ENCODE measurements at places on chromosomes 5 and 9.

DNA sequence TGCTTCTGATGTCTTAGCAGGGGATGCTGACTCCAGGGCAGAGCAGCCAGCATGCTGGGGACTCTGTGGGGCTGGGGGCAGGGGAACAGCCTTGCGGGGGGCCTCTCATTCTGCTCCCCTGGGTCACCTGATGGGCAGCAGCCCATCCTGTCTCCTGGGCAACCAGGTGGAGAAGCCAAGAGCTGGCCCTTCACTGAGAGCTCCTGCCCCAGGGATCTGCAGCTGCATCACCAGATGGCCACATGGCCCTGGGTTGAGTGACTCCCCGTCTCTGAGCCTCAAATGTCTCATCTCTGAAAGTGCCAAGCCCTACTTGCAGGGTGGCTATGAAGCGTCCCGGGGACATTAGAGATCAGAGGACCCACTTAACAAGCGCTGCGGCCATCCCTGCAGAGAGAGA lies 49.1 kb downstream of the LRSAM1 start:
- DNase-seq, result no peak

- no peak for DNase-seq
Measured at GRCh38 chr5:34667705-34668104, 11.6 kb downstream of the RAI14 start.

GRCh38 chr5:53368516-53368915 lies 111.9 kb upstream of the FST start:
- no peak for DNase-seq

- no peak for DNase-seq
Measured at GRCh38 chr9:120212853-120213200, 367.1 kb downstream of the CDK5RAP2 start.

DNA sequence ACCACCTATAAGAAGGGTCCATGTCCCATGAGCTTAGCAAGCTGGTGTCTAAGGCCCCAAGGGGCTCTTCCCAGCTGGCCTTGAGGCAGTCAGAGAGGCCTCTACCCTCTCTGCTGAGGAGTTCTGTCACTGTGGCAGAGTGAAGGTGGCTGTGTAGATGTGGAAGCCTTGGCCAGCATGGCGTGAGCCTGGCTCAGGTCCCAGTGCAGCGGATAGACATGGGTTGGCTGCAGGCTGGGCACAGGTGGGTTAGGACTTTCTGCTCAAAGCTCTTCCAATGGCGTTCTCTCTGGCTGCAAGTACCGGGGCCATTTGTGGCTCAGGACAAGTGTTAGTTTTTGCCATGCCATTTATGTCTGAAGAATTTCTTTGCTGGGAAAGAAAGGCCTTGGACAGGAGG lies 47.3 kb downstream of the JADE2 start:
- no peak for DNase-seq

- DNase-seq, result no peak
Measured at GRCh38 chr9:126420643-126421564, 94.3 kb downstream of the MVB12B start.

GRCh38 chr5:149447373-149448367 lies 68.6 kb upstream of the IL17B start:
- no peak for DNase-seq

- no peak for DNase-seq
Measured at GRCh38 chr9:133950629-133951111, 41.5 kb downstream of the VAV2 start.

- DNase-seq, result no peak
Measured at GRCh38 chr9:115786321-115786720, 367.3 kb upstream of the PAPPA start.

GRCh38 chr9:36759141-36759540 lies 186.4 kb downstream of the MELK start:
- DNase-seq, result no peak

- no peak for DNase-seq
Measured at GRCh38 chr5:133368916-133369783, 243.2 kb downstream of the FSTL4 start.

DNA sequence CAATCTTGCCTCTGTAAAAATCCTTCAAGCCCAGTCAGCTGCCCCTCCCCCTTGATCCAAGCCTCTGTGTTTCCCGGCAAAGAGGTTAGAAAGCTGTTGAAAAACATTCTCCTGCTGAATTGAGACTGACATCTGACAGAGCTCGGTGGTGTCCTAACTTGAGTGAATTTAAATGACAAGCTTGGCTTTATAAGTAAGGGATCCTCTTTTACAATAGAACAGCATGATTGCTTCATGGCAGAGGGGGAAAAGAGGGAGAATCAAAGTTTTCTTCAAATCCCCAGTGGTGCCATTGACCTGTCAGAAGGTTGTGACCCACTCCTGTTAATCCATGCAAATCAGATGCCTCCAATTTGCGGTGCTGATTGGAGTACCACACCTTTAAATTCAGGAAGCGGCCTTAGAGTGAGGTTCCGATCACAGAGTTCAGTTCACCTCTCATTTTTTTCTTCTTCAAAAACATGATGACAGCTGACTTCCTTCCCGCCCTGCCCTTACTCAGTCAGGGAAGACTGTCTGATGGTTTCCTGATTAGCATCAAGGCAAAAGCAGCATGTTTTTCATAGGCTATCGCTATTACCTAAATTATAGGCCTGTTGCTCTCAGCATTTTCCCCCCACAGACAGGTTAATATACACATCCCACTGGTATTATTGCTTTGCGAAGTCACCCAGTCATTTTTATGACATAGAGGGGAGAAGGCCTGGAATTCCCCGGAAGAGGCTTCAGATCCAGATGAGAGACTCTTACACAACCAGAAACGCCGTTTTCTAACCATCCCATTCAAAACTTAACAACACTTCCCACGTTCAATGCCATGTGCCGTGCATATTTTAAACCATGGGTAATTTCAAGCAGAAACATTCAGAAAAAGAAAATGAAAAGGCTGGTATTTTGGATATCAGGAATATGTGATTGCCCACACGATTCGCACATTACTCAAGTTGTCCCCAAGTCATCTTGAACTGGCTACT lies 141.4 kb downstream of the EBF1 start:
- no peak for DNase-seq

DNA sequence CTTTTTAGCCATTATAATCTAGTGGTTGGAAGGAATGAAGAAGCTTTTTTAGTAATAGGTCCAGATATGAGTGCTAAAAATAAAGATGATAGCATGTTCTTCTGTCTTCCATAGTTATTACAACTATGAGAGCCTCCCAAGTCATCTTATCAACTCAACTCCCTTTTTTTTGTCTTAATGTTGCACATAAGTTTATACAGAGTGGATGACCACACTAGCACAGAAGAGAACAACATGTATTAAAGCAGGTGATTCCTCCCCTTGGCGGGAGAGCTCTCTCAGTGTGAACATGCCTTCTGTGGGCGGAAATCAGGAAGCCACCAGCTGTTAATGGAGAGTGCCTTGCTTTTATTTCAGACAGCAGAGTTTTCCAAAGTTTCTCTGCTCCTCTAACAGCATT lies 40.1 kb upstream of the STX17 start:
- DNase-seq, result no peak

GRCh38 chr9:36922548-36922947 lies 111.5 kb downstream of the PAX5 start:
- DNase-seq, result no peak

DNA sequence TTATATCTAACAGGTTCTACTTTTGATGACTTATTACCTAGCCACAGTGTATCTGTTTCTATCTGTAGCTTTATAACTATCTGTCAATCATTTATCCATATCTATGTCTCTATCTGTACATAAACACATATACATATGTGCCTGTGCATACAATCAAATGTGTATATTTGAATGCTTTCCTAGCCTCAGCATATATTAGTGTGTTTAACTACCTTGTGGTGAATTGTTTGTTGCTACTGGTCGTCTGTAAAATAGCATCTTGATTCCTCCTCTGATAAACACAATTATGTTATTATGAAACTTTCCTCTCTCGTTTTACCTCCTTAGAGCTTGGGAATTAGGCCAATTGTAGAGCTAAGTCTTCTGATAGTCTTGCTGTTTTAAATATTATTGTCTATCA lies 44.4 kb downstream of the PARP8 start:
- DNase-seq, result no peak

DNA sequence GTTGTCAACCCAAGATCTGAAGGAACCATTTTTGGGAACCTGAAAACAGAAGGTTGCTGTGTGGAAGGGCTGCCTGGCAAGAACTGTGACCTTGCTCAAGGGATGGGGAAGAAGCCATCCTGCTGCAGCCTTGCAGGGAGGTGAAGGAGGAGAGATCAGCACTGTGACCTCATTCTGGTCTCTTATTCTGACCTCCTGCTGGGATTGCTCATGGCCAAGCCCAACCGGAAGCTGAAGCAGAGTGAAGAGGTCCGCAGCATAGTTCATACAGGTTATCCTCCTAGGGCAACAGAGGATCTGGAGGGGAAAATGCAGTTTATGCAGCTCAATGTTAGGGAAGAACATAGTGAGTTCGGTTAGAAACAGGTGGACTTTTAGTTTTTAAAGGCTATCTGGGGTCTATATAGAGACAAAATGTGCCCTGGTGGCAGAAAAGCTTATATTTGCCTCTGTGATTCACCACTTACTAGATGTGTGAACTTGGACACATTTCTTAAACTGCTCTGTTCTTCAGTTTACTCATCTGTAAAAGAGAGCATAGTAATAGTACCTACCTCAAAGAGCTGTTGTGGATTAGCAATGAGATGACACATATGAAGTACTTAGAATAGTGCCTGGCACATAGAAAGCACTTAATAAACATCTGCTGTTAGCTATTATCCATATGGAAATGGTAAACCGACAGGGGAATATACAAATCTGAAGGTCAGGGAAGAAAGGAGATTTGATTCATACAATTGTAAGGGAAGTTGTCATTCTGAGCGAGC lies 57.9 kb upstream of the BNC2 start:
- no peak for DNase-seq

GRCh38 chr5:153959134-153959957 lies 79.4 kb downstream of the FAM114A2 start:
- no peak for DNase-seq

- no peak for DNase-seq
Measured at GRCh38 chr9:123339666-123340510, 16.1 kb upstream of the CRB2 start.

- no peak for DNase-seq
Measured at GRCh38 chr9:132546148-132547051, 36.0 kb upstream of the BARHL1 start.

- no peak for DNase-seq
Measured at GRCh38 chr5:121031491-121031890, 567.4 kb downstream of the PRR16 start.

- DNase-seq, result no peak
Measured at GRCh38 chr9:124182741-124183140, 75.0 kb upstream of the NEK6 start.

DNA sequence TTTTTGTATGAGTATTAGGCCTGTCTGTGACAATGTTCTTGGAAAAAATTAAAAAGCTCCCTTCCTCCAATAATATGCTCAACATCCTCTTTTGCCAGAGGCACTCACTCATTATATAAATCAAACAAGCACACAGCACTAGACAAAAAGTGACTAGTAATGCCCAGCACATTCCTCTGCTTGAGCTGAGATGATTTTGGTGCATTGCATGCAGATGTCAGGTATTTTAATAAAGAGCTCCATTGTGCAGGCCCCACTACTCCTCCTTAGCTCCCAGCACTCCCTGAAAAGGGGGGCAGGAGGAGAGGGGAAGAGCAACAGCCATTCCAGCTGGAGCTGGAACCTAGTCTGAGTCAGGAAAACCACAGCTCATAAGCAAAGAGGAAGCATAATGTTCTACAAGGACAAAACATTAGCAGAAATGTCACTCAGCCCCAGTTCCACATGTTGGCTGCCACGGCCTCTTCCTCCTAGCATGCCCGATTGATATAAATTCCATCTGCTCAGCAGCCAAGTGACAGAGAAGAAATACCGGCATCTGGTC lies 348.5 kb downstream of the BNC2 start:
- no peak for DNase-seq

- no peak for DNase-seq
Measured at GRCh38 chr9:75391497-75391896, 303.2 kb downstream of the OSTF1 start.

DNA sequence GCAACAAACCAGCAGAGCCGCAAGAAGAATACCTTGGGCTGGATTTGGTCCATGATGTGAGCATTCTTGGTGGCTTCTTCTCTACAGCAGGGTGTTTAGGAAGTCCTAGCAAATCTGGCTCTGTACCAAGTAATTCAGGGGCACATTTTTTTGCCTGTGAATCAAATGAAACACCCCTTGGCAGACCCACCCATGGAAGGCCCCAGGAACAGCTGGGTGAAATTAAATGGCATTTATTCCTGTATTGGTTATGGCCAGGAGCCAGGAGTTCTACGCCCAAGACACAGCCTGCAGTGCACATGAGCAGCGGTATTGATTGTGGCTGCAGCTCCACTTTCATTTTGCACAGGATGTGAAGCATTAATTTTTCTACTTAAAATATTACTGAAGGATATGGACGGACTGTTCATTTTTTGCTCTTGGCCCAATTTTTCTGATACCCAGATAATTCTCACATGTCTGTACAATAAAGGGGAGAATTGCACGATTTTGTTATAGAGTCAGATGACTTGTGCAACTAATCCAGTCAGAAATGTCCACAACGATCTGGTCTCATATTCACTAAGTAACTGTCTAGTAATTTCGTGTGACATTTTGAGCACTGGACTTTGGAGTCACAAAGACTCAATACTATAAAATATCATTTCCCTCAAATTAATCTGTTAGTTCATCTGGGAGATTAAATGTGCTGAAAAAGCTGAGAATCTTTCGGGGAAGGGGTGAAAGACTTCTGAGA lies 120.7 kb upstream of the APC start:
- DNase-seq, result no peak

GRCh38 chr5:76204191-76204590 lies 121.0 kb downstream of the SV2C start:
- no peak for DNase-seq

- no peak for DNase-seq
Measured at GRCh38 chr9:135037521-135038250, 49.8 kb upstream of the OLFM1 start.

- no peak for DNase-seq
Measured at GRCh38 chr9:133855802-133856521, 117.8 kb upstream of the SARDH start.

GRCh38 chr9:114001794-114002261 lies 76.3 kb downstream of the AMBP start:
- no peak for DNase-seq

DNA sequence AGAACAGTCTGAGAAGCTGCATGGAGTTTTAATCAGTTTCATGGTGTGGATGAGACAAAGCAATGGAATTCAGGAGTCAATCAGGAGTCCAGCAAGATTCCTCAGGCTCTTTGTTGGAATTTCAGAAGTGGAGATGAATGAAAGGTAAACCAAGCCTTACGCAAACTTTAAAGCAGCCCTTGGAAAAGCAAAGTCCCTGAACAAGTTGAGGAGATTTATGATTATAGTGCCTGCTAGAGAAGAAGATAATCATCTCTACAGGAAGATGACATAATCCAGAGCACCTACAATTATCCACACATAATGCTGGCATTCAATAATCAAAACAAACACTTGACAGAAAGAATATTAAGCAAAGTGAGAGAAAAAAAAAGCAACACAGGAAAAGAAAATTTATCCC lies 1380.1 kb upstream of the NUDT12 start:
- no peak for DNase-seq

DNA sequence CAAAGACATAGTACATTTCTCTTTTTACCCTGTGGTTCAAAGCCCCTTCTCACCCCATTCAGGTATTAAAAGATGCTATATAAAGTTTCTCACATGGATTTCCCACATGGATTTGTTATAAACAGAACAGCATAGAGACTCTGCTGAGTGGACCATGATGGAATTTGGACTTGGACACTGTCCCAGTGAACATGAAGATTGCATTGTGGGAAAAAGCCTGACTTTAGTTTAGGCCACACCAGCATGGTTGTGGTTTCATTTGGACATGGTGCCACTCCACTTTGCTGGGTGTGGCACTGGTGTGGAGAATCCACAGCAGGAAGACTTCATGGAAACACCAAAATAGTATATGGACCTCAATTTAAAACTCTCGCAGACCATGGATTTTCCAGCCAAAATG lies 124.6 kb downstream of the ARHGAP26 start:
- no peak for DNase-seq

Data from cortex of kidney (tissue), 1 donor.